Activated CD4-positive, alpha-beta T cell treated with anti-CD3 and anti-CD28 coated beads for 36 hours (primary cell): ENCODE measurements at places on chromosomes 2 and 18.

DNA sequence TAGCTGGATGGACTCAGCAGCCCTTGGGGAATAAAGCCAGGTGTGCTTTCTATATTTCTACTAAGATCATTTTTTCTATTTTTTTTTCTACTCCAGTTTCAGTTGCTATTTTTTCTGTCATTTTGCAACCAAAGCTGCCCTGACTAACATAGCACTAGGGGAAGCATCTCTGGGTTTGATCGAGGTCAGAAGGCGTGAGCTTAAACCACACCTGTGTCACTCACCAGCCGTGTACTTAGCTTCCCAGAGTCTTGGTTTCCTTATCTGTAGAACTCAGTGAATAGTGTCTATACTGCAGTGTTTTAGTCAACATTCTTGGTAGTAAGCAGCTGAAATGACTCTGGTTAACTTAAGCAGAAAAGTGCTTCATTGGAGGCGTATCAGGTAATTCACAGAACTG, 489.6 kb upstream of the SPRED2 start:
- peak; percentile 4 for DNase-seq

DNA sequence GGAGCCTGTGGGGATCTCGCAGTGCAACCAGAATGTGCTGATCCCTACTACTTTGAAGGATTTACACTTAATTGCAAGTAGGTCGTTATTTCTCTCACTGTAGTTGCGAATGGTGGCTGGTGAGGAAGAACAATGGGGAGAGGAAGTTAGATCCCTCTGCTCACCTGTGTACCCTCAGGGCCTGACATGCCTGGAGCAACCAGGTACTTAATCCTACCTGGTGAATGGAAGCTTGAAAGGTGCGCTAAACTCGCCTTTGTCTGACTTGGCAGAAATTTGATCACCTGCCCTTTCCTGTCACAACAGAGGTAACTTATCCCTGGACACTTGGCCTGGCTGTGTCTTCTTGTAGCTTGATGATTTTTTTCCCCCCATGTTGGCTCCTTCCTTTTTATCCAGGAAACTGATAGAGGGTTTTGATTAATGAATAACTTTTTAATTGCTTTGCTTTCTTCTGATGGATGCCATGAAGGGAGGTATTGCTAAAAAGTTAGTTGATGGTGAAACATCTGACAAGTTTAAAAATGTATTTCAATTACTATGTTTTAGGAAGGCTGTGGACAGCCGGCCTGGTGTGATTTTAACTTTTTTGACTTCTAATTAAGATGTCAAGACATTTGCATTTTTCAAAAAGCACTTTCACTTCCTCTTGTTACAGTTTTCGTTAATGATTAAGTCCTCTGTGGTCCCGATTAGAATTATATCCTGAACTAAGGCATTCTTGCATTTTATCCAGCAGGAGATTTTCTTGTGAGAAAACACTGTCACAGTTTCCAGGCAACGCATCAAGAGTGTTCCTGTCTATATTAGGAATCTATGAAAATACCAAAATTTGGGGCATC, 9.2 kb downstream of the SGPP2 start:
- DNase-seq, result no peak

DNA sequence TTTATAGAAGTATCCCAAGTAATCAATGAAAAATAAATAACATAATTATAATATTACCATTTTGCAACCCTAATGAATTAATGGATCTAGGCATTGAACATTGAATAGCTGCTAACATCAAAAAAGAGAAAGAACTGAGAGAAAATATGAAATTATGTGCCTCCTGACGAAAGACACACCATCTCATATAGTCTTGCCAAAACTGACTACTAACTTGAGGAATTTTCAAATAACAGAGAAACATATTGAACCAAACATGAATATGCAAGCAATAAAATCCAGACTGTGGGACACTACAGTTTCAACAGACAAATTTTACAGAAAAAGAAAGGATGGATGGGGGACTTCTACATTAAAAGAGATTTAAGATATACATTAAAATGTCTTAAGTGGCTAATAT, 165.7 kb downstream of the WDPCP start:
- no peak for DNase-seq

DNA sequence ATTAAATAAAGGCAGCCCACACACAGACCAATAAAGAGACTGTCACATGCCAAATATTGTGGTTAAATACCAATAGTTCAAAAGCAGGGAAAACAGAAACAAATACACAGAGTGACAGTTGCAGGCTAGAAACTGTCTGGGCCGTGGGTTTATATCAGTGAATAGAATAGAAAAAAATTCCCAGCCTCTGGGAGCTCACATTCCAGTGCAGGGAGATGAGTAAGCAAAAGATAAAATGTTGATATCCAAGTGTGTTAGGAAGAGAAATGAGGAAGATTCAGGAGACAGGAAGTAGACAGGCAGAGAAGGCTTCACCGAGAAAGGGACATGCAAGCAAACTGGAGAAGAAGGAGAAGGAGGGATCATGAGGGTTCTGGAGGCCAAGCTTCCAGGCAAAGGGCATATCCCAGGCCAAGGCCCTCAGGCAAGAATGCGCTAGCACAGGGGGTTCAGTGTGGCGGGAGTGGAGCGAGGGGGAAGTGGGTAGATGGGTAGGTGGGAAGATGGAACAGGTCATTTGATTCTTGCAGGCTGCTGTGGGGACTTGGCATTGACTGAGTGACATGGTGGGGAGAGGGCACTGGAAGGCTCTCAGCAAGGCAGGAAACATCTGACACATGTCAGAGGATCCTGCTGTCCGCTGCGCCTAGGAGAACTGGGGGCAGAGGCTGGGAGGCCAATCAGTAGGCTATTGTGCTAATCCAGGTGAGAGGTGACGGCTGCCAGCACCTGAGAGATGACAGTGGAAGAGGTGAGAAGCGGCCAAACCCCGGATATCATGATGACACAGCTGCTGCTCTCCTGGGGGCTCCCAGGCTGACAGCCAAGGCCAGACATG, 89.2 kb downstream of the ZBTB7C start:
- no peak for DNase-seq

DNA sequence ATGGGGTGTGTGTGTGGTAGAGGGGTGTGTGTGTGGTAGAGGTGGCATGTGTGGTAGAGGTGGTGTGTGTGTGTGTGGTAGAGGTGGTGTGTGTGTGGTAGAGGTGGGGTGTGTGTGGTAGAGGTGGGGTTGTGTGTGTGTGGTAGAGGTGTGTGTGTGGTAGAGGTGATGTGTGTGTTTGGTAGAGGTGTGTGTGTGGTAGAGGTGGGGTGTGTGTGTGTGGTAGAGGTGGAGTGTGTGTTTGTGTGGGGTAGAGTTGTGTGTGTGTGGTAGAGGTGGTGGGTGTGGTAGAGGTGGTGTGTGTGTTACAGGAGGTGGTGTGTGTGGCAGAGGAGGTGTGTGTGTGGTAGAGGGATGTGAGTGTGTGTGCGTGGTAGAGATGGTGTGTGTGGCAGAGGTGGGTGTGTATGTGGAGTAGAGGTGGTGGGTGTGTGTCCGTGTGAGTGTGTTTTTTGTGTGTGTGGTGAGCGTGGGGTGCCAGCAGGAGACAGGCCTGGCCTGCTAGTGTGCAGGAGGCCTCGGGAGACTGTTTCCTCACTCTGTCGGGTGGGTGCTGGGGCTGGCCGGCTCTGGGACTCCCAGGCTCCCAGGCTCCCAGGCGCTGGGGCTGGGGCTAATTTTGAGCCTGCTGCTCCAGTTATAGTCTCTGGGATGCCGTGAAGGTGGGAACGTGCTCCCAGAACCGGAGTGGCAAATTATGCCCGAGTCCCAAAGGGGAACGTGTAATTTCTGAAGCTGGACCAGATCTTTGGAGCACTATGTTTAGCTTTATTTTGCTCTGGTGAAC, 165.2 kb downstream of the DYSF start:
- peak; percentile 0 for DNase-seq

- DNase-seq, result no peak
These were observed 104.5 kb downstream of the MEIS1 start for GRCh38 chr2:66539452-66539851.

DNA sequence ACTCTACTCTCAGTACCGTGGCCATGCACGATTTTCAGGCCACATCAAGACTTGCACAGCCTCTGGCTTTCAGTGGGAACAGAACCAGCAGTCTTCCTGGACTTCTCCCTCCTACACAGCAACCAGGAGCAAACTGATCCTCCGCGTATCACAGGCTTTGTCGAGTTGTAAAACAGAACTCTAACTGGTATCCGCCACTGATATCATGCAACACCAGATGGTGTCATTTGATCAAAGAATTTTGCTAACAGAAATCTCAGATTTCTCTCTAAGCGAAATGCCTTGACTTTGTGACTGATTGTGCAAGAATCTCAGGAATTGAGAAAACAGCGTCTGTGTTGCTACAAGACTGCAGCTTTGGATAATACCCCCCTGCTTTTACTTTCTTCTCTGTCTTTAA, 85.7 kb downstream of the COPS8 start:
- no peak for DNase-seq

DNA sequence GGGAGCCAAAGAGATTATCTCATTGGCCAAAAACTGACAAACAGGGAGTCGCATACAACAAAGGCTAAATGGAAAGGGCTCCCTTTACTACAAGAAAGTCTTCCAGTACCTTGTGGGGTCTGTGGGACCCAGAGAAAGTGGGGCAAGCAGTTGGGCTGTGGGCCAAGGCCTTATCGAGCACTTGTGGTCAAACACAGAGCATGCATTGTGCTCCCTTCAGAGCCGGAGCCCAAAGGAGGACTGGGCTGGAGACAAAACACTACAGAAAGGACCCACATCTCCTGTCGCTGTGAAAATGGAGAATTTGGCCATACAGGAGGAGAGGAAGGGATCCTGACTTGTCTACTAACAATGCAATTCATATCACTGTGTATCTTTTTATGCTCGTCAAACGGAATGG, 37.1 kb upstream of the SLC1A4 start:
- DNase-seq, result no peak

GRCh38 chr2:174051741-174052583, 86.8 kb upstream of the SP3 start:
- DNase-seq, result no peak

DNA sequence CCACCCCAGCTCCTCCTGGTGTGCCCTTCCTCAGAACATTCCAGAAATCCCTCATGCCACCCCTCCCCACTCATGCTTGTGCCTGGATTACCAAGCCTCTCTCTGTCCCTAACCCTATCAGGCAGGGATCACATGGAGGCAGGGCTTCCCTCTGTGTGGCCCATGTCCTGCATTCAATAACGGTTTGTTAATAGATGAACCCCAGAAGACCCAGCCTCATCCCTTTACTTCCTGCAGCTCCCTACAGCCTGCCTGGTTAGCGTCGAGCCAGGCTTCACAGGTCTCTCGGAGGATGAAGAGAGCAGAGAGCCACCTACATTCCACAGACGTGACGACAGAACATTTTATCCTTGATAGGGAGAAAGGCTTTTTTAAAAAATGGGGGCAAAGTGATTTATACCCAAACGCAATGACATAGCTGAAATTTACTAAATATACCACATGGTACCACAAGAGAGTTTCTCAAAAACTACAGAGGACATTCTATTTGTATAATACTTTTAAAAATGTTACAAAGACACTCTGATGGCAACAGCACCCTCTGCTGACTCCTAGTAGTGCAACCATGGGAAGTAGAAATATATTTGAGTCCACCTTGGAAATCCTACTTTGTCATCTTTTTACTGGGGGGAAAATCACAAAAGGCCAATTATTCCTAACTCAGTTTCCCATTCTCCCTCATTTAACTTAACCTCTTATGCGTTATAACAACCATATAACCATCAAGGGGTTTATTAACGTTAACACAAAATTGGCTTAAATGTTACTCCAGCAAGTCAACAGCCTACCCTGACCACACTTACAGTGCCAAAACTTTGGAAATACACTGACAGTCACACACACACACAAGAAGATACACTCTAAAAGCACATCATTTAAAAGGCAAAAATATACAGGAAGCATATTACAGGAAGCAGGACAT, 30.7 kb downstream of the FBXO15 start:
- DNase-seq, result peak; percentile 55

GRCh38 chr2:1987379-1987778, 243.1 kb upstream of the PXDN start:
- DNase-seq, result no peak

DNA sequence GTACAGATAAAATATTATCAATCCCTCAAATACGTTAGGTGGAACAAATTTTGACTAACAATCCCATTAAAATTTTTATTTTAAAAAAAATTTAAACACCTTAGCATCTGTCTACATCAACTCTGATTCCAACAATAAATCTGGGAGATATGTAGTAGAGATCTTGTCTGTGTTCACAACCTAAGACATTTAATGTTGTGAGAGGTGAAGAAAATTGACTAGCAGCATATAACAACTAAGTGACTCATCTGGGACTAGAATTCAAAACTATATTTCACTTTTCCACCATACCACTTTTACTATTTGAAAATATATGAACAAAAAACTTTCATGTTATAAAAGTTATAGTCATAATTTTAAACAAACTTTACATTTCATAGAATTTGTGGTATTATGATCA, 97.9 kb downstream of the ATAD2B start:
- no peak for DNase-seq

DNA sequence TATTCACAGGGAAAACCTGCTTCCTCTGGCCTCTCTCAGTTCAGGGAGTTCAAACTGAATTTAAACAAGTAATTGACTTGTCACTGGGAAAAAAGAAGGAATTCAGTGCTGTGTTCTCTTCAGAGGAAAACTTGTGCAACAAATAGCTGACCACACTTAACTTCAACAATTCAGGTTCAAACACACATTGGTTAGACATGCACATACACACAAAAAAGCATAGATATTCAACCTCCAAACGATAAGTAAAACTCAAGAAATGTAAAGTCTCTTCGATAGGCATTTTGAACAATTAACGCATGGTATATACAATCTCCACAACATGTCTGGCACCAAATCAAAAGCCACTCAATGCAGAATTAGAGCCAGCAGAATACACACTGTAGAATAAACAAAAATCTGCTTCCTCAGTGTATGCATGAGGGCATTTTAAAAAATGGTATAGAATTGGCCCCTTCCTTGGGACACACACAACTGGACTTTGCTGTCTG, 269.0 kb downstream of the TCF4 start:
- no peak for DNase-seq

GRCh38 chr2:85355521-85355920, 952 bp downstream of the ELMOD3 start:
- peak; percentile 24 for DNase-seq

DNA sequence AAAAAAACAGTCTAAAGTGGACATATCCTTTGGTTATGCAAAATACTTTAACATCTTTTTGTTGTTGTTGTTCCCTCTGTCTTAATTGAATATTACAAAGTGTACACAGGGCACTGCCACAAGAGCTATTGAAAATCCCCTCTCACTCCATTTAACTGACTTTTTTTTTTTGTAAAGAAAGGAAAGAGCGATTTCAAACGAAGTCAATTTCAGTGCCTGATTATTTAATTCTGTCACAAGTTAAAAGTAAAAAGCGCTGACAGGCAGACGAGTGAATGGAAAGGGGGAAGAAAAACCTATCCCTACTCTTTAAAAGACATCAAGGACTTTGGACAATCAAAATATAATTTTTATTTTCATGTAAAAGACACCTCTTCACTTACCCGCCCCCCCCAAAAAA, 1.9 kb downstream of the FIGN start:
- DNase-seq, result no peak

DNA sequence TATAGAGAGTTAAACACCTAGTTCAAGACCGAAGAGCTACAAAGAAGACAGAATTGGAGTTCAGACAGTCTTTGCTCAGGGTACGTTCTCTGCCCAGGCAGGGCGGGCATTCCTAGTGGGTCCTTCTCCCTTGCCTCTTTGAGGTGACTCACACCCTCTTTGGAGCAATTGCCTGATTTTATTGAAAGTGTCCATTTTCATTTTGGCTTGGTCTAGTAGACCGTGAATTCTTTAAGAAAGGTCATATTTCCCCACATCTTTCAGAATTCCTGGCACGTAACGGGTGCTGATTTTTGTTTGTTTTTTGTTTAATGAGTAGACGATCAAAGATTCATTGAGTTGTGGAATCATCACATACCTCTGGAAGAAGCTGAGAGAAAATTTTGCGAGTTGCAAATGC, 871.5 kb downstream of the RNF144A start:
- no peak for DNase-seq
